CD4-positive, alpha-beta T cell treated with Interleukin-17A for 1 hour (primary cell): ENCODE measurements at places on chromosomes 11 and 22.

DNA sequence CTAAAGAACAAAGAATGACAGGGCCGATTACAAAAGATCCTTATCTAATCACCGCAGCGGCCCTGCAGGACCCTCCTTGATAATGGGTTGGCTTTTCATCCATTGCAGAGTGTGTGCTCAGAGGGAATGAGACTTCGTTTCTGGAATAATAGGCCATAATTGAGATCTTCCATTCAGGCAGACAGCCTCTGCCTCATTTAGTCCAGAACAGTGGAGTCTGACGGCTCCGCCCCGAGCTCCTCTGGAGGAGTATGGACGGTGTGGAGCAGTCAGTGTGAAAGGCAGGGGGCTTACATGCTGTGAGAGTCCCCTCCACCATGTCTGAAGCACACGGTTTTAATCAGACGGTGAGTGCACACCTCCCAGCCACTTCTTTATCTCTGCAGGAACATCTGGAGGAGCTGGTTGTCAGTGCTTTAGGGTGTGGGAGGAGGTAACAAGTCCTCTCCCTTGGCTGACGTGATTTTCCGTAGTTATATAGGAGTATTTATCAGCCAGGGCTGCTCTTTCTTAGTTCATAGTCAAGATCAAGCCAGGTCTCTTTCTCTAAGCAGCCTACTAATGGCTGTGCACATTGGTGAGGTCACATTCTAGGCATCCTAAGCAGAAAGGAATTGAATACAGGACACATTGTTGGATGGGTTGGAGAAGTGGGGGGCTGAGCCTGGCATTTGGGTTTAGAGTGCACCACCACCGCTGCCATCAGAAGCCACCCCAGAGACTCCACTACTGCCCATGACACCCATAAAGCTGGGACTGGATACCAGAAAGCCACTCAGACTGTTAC, 1477.9 kb downstream of the TBC1D22A start:
- DNase-seq, result no peak

DNA sequence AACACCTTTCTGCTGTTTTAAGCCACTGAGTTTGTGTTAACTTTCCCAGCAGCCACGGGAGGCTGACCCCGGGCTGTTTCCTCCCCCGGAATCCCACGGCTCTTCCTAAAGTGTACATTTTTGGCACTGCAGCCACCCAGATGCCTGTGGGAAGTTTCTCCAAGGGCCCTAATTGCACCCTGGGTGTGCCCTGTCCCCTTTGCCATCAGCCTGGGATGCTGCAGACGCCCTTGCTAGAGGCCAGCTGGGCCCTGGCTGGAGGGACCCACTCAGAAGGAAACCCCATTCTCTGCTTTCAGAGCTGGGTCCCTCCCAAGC, 883.3 kb downstream of the BRD1 start:
- no peak for DNase-seq

DNA sequence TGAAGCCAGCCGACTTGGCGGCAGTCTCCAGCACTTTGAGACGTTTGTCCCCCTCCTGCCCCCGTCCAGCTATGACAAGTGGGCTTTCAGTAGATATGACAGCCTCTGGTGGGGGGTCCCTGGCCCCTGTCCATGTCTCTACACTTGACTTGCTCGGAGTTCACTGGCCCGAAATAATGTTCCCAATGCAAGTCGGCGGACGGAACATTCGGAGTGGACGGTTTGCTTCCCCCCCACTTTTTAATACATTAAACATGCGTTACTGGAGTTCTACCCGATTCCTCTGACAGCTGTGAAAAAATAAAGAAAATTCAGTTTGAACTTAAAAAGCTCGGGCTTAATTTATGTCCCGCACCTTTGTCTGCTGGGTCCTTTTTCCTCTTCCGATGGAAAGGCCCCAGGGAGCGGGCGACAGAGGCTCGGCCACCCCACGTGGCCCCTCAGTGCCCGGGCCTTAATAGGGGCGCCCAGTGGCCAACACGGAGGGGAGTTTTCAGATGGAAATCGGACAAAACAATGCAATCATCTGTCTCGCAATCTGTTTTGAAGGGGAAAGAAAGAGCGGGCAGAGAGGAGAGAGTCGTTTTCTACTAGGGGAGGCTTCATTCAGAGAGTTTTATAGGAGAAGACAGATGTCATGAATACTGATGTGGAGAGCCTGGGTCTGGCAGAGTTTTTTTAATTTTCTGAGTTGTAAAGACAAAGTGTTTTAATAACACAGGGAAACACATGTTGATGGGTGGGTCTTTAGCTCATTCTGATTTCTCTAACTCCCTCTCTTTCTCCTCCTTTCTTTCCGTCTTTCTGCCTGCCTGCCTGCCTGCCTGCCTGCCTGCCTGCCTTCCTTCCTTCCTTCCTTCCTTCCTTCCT, 50.2 kb downstream of the SMIM38 start:
- DNase-seq, result no peak

GRCh38 chr11:44945666-44946065, 5.0 kb downstream of the TP53I11 start:
- DNase-seq, result no peak

DNA sequence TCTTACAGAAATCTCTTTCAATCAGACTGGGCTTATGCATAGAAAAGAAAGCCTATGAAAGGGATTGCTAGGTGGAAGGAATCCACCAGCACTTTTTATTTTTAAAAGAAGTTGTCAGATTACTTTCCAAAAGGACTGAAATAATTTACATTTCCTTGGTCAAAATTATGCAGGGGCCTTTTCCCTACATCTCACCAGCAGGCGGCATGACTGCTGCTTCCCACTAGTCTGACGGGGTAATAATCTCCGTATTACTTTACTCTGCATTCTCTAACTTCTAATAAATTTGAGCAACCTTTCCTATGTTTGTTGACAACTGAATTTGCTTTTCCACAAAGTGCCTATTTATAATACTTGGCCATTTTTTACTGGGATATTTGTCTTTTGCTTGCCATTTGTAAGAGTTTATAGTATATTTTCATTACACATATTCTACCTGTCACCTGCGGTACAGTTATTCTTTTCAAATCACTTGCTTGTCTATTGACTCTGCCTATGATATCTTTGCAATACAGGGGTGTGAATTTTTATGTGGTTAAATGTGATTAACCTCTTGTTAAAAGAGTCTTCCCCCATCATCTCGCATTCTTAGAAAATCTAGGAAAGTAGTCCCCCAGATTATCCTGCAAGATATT, 51.9 kb upstream of the USP47 start:
- DNase-seq, result peak; percentile 8

DNA sequence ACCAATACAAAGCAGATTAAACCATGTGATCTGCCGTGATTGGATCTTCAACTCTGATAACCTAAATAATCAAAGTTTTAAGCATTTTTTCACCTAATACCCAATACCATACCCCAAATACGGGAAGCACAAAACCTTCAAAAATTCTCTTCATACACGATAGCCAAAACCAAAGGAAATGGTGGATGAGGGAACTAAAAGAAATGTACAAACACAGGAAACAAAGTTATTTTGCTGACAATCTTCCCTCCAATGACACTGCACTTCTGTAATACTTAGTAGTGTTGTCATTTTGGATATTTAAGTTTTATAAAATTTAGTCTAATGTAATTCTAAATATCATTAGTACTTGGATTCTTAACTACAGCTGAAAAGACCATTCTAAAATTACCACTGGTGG, 27.0 kb downstream of the CSTF3 start:
- DNase-seq, result no peak

- DNase-seq, result no peak
These were observed 191.5 kb downstream of the CEP164 start for GRCh38 chr11:117519170-117519569.

- DNase-seq, result no peak
These were observed 219.3 kb upstream of the SNX19 start for GRCh38 chr11:131135611-131136010.

DNA sequence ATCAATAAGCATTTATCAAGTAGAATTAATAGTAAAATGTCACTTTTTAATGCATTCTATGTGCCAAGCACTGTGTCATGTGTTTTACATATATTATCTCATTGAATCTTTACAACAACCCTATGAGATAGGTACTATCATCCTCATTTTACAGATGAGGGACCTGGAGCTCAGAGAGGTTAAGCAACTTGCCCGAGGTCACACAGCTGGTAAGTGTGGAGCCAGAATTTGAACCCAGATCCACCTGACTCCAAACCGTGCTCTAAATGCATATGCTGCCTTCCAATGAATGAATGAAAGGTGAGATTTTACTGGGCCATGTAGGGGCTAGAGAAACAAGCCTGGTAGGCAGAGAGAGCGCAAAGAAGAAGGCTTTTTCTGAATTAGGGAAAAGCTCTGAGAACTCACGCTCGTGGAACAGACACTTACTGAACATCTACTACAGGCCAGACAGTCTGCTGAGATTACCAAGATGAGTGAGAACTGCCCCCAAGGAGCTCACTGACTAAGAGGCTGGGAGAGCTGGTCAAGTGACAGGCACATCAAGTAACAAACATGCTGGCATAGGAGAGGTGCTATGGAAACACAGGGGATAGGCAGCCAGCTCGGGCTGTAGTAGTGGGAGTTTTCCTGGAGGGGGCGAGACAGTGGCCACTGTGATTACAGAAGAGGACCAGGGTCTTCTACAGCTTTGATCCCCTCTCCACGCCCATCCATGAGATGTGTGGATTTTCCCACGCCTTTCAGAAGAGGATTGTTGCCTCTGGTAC, 4.4 kb downstream of the ABCG4 start:
- no peak for DNase-seq

GRCh38 chr11:57777969-57778317, 16.3 kb downstream of the CTNND1 start:
- no peak for DNase-seq

DNA sequence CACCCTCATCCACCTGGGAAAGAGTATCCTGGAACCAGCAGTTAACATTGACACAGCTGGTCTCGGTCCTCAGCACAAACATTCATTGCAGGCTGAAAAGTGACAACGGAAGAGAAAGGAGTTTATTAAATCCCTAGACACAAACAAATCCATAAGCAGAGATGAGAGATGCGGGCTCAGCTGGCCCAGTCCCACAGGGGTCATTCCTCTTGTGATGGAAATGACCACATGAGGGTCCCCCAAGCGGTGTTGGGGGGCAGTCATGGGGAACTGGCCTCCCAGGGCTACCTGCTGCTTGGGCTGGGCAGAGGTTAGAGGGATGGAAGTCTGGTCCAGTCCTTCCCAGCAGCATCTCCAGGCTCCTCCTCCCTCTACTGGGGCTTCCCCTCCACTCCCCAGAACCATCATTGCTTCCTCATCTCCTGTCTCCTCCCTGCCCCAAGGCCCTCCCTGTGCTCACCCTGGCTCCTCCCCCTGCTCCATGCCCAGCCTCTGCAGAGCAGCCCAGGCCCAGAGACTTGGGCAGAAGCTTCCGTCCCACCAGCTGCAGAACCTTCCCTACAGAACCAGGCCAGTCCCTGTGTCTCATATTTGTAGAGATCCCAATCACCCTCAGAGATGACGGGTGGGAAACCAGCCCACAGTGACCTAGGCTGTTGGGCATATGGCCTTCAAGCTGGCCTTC, 5.4 kb upstream of the IGLL5 start:
- peak; percentile 22 for DNase-seq

GRCh38 chr22:37654563-37655251, 3.8 kb upstream of the PDXP start:
- DNase-seq, result no peak
